Placental pericyte (primary cell): ENCODE measurements at places on chromosomes 5 and 9. TPM values are rescaled to one million over a fixed set of nuclear protein-coding genes. Genes with fewer than 3 reads are reported as not detected.

SPINK7 gene
- not detected in 2 replicates for total RNA-seq

RNF38 gene
- 11.6 and 12.2 TPM in 2 replicates for total RNA-seq

GPR150 gene
- total RNA-seq: under 0.01 and 0.43 TPM in 2 replicates

ECSCR gene
- 0.43 TPM in 1 of 2 replicates, not detected in the other for total RNA-seq

FBN2 gene
- total RNA-seq: 154 and 431 TPM in 2 replicates

PCDH1 gene
- 4.2 and 5.3 TPM in 2 replicates for total RNA-seq

CDX1 gene
- total RNA-seq: 0.22 and 0.57 TPM in 2 replicates

TAF11L5 gene
- total RNA-seq: not detected in 2 replicates

WNT8A gene
- total RNA-seq: not detected in 2 replicates

GOLGA1 gene
- total RNA-seq: 12.7 and 16.0 TPM in 2 replicates

TIMD4 gene
- not detected in 2 replicates for total RNA-seq

PCSK1 gene
- under 0.01 TPM in 1 of 2 replicates, not detected in the other for total RNA-seq

PCDHAC1 gene
- total RNA-seq: under 0.01 TPM in 1 of 2 replicates, not detected in the other

IFNA21 gene
- total RNA-seq: not detected in 2 replicates

SNCB gene
- 0.14 TPM in 1 of 2 replicates, not detected in the other for total RNA-seq

NME5 gene
- not detected in 2 replicates for total RNA-seq

FOXD4L6 gene
- total RNA-seq: under 0.01 TPM in 1 of 2 replicates, not detected in the other

PCDHGB2 gene
- 2.2 and 3.1 TPM in 2 replicates for total RNA-seq

LCN1 gene
- not detected in 2 replicates for total RNA-seq

FGF18 gene
- total RNA-seq: under 0.01 TPM in 2 replicates

GRM6 gene
- not detected in 2 replicates for total RNA-seq

SH3RF2 gene
- 4.2 and 4.7 TPM in 2 replicates for total RNA-seq

CCL19 gene
- total RNA-seq: not detected in 2 replicates

SLC1A3 gene
- 9.2 and 28.9 TPM in 2 replicates for total RNA-seq

SLC28A3 gene
- total RNA-seq: under 0.01 and 0.14 TPM in 2 replicates

HTR4 gene
- total RNA-seq: not detected in 2 replicates

TAF11L10 gene
- not detected in 2 replicates for total RNA-seq

IL4 gene
- not detected in 2 replicates for total RNA-seq
